Urothelium cell line (cell line): ENCODE measurements at places on chromosomes 3 and 15.

GRCh38 chr15:72844067-72844466 lies 60.5 kb upstream of the ADPGK start:
- no peak for DNase-seq

- peak; percentile 29 for DNase-seq
Measured at GRCh38 chr3:57557085-57557537, 1.0 kb downstream of the PDE12 start.

DNA sequence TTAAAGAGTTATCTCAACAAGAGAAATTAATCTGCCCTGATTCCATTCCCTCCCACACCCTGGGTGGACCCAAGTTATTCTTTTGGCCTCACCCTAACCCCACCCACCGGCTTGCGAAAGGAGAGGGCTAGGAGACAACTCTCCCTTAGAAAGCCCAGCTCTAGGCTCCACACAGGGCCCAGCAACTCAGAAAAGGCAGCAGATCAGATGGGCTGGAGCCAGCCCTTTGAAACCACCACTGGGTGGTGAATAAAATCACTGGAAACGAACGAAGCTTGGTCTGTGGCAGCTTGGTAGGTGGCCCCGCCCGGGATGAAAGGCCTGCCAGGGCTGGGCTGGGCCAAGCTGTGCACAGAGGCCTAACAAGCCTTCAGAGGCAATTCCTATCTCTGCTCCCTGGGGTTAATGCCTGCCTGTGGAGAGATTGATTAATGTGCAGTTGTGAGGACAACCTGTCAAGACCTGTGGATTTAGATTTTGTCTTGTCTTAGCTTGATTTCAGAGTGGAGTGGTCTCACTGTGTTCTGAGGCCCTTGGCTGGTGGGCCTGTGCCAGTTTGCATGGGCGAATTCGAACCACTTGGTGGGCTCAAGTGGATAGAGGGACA lies 38.8 kb downstream of the BHLHE40 start:
- DNase-seq: peak; percentile 51

- no peak for DNase-seq
Measured at GRCh38 chr3:106880206-106880605, 497.0 kb upstream of the CCDC54 start.

- DNase-seq: peak; percentile 80
Measured at GRCh38 chr15:31216215-31216911, 110.3 kb upstream of the KLF13 start.

DNA sequence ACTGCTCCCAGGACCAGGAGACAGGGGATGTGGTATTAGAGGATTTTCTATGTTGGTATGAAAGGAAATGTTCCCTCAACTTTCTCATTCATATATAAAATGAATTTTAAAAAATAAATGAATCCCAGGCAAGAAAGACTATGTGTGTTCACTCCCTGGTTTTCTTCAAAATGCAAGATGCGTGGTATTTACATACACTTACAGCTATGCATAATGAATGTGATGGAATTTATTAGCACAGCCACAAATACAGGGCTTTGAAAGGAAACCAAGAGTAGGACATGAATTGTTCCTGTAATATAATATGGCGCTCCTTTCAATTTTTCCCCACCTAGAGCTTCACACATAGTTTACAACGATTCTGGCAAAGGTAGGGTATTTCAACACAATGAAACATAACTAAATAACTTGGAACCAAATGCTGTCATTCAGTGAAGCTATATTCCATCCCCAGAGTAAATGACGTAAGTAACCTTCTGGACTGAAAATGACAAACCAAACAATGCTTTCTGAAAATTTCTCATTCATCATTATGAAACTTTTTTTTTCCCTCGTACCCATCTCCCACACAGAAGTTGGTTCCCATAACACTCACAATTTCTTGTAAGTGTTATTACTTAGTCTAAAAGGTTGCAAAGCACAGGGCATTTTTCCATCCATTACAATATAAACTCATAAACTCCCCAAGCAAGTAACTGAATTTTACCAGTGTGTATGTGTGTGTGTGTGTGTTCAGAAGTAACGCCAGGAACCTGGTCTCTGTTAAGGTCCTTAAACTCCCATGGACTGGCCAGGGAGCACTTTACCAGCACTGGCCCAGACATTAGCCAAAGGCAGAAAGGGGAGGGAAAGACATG lies 41.8 kb downstream of the CBLB start:
- no peak for DNase-seq
